ENCODE measurements at places on chromosomes 12 and 14.

- DNase-seq, result no peak
Observed at GRCh38 chr14:22493753-22494152, 95.3 kb downstream of the DAD1 start.

DNA sequence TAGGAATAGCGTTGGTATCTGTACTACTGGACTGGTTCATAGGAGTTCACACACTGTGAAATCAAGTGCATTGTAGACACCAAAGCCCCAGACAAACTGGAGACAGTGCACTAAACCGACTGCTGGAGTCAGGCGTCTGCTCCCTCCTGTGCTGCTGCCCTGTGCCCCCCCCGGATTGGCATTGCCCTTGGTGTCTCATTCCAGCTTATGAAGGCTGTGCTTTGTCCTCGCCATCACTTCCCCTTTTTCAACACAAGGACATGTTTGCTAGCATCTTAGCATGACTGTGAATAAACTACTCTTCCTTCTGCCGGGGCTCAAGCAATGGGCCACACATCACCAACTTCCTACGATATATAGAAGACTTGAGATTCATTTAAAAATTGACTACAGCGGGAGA is 84.0 kb downstream of the TMCC3 start:
- DNase-seq, result no peak

DNA sequence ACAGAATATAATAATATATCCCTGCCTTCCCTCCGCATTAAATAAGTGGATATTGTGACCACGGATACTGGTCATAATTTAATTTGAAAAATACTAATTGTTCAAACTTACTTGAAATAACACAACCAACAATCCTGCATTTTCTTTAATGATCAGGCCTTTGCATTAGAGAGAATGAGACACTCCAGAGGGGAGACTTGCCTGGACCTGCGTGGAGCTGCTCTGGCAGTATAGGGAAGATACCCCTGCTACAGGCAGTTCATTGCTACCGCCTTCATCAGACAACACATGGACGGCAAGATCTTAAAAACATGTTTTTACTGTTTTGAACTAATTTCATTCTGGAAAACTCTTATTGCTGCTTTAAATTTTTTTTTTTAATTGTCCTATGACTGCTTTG is 211.0 kb upstream of the FAR2 start:
- no peak for DNase-seq

- DNase-seq, result no peak
Observed at GRCh38 chr14:96799489-96800054, 2.4 kb downstream of the VRK1 start.

DNA sequence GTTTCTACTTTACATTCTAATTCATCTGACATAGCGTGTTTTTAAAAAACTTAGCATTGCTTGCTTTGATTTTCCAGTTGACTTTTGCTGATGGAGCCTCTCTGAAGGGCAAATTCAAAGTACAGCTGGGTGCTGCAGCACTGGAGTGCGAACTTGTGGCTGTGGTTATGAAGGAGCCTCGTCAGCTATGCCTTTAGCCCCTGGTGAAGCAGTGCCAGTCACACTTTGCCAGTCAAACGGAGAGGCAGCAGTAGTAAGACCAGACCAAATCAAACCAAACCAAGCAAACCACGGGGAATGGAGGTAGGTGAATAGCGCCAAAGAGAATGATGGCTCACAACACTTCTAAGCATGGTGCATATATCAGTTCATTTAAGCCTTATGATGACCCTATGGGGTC is 15.1 kb upstream of the SLC38A2 start:
- DNase-seq, result no peak

GRCh38 chr12:5511644-5512600 is 80.0 kb downstream of the NTF3 start:
- no peak for DNase-seq

DNA sequence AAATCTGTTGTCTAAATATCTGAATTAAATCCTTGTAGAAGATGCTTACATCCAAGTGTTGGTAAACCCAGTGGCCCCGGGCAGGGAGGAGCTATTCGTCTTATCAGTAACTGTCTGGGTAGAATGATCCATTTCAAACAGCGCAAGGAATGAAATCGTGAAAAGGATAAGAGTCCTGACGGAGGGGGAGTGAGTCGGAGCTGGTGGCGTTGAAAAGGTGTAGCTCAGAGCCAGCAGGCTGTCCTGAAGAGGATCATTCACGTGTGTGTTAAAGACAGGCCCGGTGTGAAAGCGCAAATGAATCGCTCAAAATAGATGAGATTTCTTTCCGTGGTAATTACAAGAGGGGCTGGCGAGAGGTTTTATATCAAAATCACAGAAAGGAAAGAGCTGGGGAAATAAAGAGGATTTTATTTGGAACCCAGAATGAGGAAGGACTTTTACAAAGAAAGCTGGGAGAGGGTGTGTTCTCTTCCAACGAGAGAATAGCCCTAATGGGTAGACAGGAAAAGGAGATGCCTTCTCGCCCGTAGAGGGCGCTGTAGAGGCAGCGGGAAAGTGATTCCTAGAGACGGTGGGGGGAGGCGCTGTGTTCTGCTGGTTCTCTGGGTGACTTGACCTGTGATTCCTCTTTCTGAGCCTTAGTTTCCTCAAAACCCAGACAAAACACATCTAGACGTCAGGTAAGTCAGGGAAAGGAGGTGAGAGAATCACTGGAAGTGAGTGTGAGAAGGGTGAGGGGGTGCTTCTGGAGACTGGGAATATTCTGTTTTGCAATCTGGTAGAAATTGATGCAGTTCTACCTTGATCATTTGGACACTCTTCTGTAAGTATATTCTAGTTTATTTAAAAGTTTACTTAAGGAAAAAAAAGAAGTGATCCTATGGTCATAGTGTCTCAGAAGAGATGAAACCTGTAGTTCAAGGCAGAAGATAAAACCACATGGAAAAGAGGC is 39.3 kb downstream of the SRRM4 start:
- no peak for DNase-seq

- no peak for DNase-seq
Observed at GRCh38 chr12:126897778-126898177, 1369.2 kb upstream of the TMEM132C start.

DNA sequence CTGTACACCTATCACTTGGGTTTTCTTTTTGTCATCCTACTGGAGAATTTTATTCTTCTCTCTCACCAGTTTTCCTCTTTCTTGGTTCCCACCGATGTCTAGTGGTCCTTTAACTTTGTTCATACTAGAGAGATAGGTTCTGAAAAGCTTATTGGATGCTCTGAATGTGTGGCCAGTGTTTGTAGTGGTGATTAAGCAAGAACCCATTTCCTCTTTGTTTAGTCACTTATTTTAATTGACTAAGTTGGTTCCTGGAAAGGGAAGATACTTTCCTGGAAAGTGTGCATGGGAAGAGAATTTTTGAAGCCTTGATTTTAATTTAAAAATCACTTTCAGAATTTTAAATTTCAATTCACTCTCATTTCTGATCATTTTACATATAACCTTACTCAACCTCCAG is 127.2 kb downstream of the OTOGL start:
- no peak for DNase-seq

DNA sequence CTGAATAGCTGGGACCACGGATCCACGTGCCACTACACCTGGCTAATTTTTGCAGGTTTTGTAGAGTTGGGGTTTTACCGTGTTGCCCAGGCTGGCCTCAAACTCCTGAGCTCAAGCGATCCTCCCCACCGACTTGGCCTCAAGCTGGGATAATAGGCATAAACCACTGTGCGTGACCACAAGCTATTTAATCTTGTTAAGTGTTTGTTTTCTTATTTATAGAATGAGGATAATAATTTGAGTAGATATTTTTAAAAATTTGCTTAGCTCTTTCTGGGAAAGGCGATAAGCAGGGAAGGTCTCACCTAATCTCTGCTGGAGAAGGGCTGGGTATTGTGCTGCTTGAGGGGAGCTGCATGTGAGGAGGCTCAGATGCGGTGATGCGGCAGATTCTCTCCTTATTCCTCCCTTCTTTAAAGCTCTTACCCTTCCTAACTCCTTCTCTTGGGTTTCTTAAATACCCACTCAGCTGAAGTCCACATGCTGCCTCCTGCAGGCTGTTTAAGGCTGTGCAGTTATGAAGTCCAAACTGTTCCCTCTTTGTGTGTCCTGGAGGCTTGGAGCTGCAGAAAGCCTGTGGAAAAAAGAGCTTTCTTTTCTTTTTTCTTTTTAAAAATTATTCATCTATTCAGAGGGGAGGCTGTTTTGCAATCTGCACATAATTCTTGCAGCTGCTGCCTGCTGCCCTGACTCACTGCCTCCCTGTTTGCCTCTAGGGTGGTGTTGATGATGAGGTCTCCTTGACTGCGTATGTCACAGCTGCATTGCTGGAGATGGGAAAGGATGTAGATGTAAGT is 37.9 kb downstream of the A2ML1 start:
- no peak for DNase-seq

DNA sequence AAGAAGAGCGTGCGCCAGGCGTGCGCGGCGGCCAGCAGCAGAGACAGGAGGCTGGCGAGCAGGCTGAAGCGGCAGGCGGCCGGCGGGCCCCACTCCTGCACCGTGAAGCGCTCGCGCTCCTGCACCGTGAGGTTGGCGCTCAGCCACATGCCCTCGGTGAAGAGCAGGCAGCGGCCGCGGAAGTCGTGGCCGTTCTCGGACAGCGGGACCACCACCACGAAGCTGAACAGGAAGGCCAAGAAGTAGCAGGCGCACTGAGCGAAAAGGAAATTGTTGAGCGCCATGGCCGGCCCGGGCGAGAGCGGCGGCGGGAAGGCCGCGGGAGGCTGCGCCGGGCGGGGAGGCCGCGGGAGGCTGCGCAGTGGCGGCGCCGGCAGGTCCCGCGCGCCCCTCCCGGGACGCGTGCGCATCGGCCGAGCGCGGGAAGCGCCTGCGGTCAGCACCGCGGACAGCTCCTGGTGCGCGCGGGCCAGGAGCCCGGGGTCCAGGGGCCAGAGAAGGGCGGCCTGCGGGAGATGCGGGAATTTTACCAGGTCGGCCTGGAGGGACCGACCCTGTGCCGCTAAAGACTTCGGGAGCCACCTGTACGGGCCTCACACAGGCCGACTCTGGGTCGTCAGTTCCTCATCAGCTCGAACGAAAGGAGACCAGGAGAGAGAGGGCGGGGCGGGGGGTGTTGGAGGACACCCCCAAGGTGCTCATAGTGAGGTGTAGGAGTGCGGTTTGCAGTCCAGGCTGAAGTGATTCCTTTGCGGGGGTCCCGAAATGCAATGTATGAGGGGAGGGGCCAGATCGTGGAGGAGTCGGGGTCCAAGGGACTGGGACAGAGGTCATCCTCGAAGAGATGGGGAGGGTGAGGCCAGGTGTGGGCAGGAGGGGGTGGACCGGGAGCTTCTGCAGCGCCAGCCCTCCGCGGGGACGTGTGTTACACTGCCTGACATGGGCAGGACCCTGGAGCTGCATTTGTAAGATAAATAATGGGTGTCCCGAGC is at the start of gene TMEM179:
TSS of gene TMEM179 (minus strand) at position 315 of the 992 bp plus-strand sequence. CDS start at position 284, 31 bp downstream.
- DNase-seq, result no peak

- no peak for DNase-seq
Observed at GRCh38 chr12:108816652-108817335, 40.6 kb downstream of the SSH1 start.

- no peak for DNase-seq
Observed at GRCh38 chr14:64387232-64387781, 846 bp upstream of the MTHFD1 start.

GRCh38 chr14:105294142-105294597 is 6.6 kb downstream of the BRF1 start:
- DNase-seq, result peak; percentile 35

- DNase-seq, result no peak
Observed at GRCh38 chr12:93676408-93677194, 574 bp upstream of the CRADD start.

DNA sequence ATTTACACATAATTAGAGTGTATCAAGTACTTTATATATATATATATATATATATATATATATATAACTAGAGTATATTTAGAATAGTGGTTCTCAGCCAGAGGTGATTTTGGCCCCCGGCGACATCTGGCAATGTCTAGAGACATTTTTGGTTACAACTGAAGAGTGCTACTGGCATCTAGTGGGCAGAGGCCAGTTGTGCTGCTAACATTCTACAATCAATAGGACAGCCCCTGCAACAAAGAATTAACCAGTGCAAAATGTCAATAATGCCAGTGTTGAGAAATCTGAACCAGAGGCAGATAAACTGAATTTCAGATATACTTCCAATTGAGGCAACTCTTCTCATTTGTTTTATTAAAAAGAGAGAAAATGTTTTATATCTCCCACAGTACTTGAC is 8.9 kb downstream of the GTF2A1 start:
- no peak for DNase-seq

All from stimulated activated CD8-positive, alpha-beta memory T cell treated with anti-CD3 and anti-CD28 coated beads, Interleukin-4, amount 100 ng/mL, for 1 hour (primary cell).